ENCODE measurements at places on chromosomes 16 and 17.

DNA sequence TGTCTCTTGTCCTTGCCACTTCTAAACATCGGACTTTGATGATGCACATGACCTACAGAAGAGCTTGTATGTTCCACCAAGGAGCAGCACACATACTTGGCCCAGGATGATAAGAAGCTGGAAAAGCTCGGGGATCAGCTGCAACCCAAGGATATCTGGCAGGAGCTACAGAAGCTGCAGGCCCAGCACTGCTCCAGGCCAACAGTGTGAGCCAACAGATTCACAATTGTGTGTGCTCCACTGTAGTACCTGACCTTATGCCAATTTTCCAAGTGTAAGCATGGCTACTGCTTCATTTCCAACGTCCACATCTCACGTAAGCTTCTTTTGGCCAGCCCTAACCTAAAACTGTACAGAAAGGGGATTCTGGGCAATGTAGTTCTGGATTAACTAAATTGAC, 83.4 kb downstream of the COX10 start:
- no peaks in the 10 kb centered on the region for H3K4me1 ChIP-seq
- H3K27ac ChIP-seq: no peak overlapping the region
- no peaks in the 10 kb centered on the region for H3K27me3 ChIP-seq
- DNase-seq: no peak
- H3K4me3 ChIP-seq: no peak overlapping the region

DNA sequence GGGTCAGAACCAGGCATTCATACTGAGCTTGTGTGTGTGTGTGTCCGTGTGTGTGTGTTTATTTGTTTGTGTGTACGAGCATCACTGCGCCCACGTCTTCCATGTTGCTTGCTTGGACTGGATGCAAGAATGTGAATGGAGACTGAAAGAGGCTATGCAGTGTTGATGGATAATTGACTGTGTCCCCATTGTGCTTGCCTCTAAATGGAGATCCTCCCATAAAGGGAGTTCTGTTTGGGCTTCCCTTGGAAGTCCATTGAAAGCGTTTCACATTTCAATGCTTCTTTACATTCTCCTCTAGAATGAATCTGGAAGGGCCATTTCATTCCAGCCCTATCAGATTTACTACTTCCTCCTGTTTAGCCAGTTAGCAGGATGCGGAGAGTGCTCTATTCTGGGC, 124.0 kb downstream of the GP2 start:
- no peaks in the 10 kb centered on the region for H3K36me3 ChIP-seq
- H3K4me1 ChIP-seq: no peaks in the 10 kb centered on the region
- no peak overlapping the region for H3K27ac ChIP-seq
- no peaks in the 10 kb centered on the region for H3K27me3 ChIP-seq

GRCh38 chr16:61617219-61617783, 418.9 kb downstream of the CDH8 start:
- H3K36me3 ChIP-seq: no peaks in the 10 kb centered on the region
- no peak overlapping the region for H3K27ac ChIP-seq
- no peak overlapping the region for H3K4me3 ChIP-seq
- no peak for DNase-seq
- no peaks in the 10 kb centered on the region for H3K27me3 ChIP-seq

DNA sequence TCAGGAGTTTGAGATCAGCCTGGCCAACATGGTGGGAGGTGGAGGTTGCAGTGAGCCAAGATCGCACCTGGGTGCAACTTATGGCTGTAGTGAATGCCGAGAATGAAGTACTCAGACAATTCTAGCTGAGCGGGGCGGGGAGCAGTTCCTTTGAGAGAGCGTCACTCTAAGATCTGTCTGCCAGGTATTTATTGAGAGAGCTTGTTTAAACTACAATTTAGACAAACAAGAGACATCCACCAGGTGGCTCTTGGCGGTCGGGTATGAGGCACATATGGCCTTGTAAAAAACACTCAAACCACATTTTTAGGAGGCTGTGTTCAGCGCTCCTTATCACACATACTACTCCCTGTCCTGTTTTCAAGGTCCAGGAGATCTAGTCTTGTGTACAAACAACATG, 40.6 kb upstream of the CDH1 start:
- H3K36me3 ChIP-seq: no peaks in the 10 kb centered on the region
- H3K4me3 ChIP-seq: no peak overlapping the region
- H3K27ac ChIP-seq: no peak overlapping the region
- no peaks in the 10 kb centered on the region for H3K27me3 ChIP-seq
- no peaks in the 10 kb centered on the region for H3K4me1 ChIP-seq

- H3K27ac ChIP-seq: no peak within 1 kb of the TSS
- no peaks in the 10 kb centered on the region for H3K36me3 ChIP-seq
- H3K4me3 ChIP-seq: no peak within 1 kb of the TSS
- DNase-seq: no peak
Measured at GRCh38 chr17:9905078-9905415, at the start of gene RCVRN. RCVRN (minus strand) TSS chr17:9905271; CDS start chr17:9905180, 91 bp downstream.

DNA sequence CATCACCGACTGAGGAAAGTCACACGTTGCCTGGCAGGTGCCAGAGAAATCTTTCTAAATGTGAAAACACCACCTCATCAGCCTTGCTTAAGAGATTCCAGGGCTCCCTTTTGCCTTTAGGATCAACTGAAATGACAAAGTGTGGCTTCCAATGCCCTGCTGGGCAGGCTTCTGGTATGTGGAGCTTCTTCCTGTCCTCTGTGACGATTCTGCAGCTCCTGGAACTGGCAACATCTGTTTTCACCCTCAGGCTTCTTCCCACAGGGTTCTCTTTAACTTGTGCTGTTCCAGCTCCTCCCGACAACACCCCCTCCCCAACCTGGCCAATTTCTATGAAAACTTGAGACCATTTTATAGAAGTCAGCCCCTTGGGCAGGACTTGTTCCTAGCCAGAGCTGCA, 4.8 kb upstream of the ZDHHC1 start:
- H3K27ac ChIP-seq: no peak overlapping the region
- no peak for DNase-seq
- no peak overlapping the region for H3K4me3 ChIP-seq
- H3K27me3 ChIP-seq: peaks cover 4% of the 10 kb centered on the region
- H3K36me3 ChIP-seq: no peaks in the 10 kb centered on the region

DNA sequence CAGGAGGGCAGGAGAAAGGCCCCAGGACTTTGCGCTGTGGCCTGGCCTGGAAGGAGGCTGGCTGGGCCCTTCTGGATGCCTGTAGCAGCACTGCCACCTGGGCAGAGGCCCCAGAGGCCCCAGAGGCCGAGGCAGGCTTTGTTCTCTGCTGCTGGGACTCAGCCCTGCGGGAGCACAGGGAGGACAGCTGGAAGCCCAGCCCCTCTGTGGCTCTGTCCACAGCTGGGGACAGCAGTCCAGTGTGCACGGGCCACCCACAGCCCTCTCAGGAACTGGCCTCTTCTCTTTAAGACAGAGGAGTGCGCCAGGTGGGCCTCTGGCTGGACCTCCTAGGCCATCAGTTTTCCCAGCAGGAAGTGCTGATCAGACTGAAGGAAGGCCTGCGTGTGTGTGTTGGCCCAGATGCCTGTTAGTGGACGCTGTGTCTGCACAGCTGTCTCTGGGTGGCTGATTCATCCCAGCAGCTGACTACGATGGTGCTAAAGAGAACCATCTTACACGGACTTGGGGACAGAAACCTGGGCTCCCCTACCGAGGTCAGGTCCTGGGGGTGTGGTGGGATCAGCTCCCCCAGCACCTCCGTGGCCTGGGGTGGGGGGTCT, 26.9 kb upstream of the ZNF750 start:
- H3K36me3 ChIP-seq: peaks cover 13% of the 10 kb centered on the region
- no peaks in the 10 kb centered on the region for H3K27me3 ChIP-seq
- no peak for DNase-seq
- peak overlapping the region; percentile 98 for H3K27ac ChIP-seq

GRCh38 chr17:35795007-35795870, at the start of gene MMP28:
MMP28 (minus strand) TSS chr17:35795641; CDS start chr17:35795377, 264 bp downstream.
- H3K4me3 ChIP-seq: no peak within 1 kb of the TSS
- peaks cover 4% of the 10 kb centered on the region for H3K4me1 ChIP-seq
- H3K27ac ChIP-seq: no peak within 1 kb of the TSS
- no peak for DNase-seq

DNA sequence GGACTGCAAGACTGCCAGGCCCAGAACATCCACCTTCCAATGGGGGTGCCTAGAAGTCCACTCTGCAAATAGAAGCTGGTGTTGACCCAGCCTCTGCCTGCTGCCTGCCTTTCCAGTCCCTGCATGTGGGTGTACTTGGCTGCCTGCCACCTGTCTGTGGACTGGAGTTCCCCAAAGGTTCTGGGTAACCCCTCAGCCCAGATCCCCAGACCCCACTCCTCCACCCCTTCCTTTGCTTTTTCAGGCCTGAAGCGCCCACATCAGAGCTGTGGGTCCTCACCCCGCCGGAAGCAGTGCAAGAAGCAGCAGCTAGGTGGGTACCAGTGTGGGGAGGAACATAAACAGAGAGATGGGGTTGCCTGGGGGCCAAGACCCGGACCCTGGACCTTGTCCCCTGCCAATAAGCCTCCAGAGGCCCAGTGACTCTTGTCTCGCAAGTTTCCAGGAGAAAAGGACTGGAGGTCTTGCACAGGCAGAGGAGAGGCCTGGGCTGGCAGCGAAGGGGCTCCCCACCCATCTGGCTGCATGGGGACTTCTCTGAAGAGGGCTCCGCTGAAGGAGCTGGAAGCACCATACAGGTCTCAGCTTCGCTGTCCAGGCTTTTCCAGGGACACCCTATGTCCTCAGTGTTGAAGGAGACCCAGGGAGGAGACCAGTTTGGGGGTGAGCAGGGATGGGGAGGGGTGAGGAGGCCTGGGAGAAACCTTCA, 34.3 kb downstream of the NLRC5 start:
- peaks cover 30% of the 10 kb centered on the region for H3K36me3 ChIP-seq
- no peaks in the 10 kb centered on the region for H3K4me1 ChIP-seq
- no peaks in the 10 kb centered on the region for H3K27me3 ChIP-seq
- no peak overlapping the region for H3K4me3 ChIP-seq

DNA sequence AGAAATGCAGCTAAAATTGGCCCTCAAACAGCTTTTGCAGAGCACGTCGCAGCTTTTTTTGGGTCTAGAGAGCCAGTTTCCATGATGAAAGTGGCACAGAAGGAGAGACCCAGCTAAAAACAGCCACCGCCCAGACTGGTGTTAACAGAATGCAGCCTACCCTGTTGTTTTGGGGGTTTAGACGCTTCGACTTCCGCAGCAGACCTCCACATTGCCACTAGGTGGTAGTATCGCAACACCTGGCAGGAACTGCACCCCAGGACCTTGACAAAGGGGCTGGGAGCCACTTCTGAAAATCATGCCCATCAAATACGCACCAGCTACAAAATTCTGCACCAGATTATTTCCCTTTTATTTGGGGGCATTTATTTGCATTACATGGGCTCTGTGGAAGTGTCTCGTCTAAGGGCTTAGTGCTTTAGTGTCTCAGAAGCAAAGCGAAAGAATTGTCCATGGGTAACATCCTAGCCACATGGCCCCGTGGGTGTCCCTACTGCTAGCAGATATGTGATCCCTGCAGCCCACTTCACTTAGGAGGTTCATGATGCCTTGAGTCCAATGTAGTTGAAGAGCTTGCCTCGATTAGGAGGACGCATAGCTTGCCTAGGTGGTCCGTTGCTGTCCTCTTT, 167.1 kb downstream of the HAPSTR1 start:
- H3K4me1 ChIP-seq: no peaks in the 10 kb centered on the region
- H3K27me3 ChIP-seq: no peaks in the 10 kb centered on the region
- no peak overlapping the region for H3K27ac ChIP-seq
- H3K36me3 ChIP-seq: no peaks in the 10 kb centered on the region

DNA sequence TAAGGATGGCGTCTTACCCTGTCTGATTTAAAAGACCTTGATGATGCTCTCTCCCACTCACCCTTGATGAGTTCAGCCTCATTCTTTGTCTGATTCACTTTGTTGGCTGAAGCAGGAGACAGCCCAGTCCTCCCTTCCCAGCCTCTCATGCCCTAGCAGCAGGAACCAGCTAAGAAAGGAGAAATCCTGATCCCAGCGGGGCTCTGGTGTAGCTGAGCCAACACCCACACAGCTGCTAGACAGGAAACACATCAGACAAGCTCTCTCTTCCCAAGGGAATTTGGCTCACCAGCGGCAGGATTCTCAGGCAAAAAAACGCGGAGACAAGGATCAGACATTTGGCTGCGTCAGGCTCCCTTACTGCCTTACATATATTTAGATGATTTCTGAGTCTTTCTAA, 211.5 kb downstream of the CDH11 start:
- no peak overlapping the region for H3K4me3 ChIP-seq
- DNase-seq: no peak
- no peaks in the 10 kb centered on the region for H3K36me3 ChIP-seq

DNA sequence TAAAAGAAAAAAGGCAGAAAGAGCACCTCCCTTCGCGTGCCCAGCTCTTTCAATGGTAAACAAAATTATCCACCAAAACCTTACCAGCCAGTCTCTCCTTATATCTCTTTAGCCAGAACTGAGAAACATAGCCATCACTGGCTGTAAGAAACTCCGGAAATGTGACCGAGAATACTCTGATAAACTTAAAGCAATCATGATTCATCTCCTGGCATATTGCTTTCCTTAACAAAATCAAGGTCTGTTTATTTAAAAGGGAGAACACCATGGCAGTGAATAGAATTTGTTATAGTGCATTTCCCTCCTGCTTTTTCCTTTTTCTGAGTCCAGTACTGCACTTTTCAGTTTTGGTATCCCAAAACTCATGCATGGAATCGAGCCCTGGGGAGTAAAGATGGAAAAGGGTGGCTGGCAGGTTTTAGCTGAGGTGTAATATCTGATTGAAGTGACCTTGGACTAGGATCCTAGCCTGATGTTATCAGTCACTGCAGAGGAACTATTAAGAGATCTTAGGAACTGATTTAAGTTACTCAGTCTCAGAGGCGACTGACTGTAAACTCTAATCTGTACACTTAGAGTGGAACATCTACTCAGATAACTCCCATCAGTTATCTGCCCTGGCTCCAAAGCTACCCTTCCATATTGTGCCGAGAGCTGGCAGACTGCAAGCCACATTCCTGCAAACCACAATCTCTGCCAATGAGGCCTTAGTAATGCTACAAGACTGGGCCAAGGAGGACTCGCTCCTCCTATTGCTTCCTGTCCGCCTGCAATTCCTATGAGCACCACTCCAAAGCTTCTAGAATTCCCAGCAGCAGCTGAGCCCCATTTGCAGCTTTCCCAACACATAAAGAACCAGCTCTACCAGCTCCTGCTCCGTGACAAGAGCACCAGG, 7.4 kb upstream of the COX10 start:
- DNase-seq: no peak
- no peak overlapping the region for H3K4me3 ChIP-seq
- no peaks in the 10 kb centered on the region for H3K36me3 ChIP-seq
- no peaks in the 10 kb centered on the region for H3K27me3 ChIP-seq

DNA sequence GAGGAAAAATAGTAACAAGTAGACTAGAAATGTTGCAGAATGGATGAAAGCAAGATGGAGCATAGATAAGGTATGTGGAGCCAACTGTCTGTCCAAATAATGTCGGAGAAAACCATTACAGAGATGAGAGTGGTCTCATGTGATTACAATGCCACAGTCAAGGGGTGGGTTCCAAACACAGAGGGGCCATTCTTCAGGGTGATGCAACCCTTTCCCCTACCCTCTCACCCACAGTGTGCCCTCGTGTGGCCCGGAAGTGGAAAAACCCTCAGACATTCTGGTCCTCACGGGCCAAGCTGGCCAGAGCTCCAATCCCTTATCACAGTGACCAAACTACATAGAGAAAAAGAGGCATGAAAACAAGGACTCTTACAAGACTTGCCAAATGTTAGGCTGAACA, 17.7 kb upstream of the HS3ST3A1 start:
- no peaks in the 10 kb centered on the region for H3K27me3 ChIP-seq
- DNase-seq: no peak
- H3K4me1 ChIP-seq: no peaks in the 10 kb centered on the region
- H3K27ac ChIP-seq: no peak overlapping the region
